Left hindlimb (tissue), 1 donor: ENCODE measurements at places on chromosomes 13 and 19.

DNA sequence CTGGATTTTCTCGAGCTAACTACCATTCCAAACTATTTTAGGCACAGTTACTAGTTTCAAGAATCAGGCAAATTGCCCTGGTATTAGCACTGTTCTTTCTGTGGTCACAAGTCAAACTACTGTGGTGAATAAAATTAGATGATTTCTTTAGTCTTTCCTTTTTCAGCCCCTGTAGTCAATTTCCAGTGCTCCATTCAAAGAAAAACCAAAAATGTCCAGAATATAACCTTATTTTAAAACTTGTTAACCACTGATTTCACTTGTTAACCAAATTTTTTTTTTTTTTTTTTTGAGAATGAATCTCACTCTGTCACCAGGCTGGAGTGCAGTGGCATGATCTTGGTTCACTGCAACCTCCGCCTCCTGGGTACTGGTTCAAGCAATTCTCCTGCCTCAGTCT lies 50.6 kb upstream of the USPL1 start:
- DNase-seq: no peak

GRCh38 chr13:43666403-43666802 lies 120.4 kb downstream of the ENOX1 start:
- no peak for DNase-seq

DNA sequence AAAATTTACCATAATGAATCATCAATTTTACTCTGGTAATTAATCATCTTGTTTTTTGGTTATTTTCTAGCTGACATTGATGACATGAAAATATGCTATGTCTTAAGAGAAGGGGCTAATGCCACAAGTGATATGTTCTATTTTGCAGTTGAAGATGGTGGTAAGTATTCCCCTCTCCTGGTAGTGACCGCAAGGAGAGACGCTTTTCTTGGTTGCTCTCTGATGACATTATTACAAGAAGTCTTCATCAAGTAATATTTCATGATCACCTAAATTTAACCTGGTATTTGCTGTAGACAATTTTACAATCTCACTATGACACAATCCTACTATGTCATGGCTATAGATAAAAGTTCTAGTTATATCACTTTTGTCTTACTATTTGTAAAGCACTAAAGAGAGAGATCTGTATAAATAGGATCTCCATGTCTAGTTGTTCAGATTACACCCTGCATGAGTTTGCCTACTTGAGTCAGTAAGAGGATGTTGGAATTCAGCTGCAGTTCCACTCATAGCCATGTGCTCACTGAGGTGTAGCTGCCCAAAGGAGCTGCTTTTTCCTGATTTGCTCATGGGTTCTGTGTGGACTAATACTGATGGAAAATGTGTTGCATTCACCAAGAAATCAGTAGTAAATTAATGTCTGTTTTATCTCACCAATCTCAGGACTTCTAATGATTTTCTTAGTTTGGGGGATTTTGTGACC lies 10.9 kb downstream of the FREM2 start:
- no peak for DNase-seq

DNA sequence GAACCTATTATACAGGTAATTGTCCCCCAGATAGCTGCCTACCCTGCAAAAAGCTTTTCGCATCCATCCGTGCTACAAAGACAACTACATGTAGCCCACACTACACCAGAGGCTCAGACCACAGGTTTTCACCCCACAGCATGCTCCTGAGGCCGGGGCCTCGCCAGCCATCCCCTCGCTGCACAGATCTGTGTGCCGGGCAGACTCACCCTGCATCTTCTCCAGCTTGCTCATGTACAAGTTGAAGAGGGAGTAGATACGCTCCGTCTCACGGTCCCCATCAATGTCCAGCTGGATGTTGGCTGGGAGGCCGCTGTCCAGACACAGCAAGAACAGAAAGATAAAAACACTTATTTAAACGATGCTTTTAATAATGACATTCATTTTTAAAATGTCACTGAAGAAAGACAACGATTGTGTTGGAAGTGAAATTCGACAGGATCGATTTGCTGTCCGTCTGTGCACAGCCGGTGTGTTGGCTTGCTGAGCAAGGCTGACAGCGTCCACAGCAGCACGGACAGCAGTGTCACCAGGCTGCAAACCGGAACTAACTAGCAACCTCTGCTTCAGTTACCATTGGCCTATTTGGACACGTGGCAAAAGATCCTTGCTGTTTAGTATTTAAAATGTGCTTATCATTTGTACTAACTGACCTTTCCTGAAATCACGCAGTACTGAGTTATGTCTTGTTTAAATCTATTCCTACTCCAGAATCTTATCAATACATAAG lies 18.6 kb upstream of the C13orf46 start:
- DNase-seq: no peak

DNA sequence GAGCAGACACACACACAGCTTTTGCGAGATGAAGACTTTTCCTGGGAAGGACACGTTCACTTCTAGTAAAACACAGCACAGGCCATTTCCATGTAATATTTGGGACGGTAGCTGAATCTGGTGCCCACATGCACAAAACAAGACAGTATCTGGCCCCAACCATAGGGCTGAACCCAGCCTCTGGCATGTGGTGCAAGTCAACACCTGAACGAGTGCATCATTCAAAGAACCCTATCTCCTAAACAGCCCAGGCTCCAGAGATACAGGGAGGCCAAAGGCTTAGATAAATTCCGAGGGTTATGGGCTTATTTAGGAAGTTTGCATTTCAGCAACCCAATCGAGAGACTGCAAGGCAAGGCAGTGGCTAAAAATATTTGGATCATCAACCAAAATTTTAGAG lies 2.7 kb upstream of the TFDP1 start:
- no peak for DNase-seq

DNA sequence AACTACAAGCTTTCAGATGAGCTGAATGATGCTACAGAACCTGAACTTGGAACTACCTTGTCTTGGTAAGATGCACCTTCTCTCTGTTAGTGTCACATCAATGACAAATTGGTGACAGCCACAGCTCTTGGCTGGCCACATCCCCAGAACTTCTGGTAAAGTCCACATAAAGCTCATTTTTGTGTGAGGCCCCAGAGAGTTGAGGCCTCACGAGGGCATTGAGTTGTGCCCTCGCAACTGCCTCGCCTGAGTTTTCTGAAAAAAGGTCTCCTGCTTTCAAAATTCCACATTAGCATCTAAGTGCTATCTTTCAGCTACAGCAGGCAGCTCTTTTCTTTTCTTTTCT lies 42.6 kb downstream of the MRPL57 start:
- DNase-seq: no peak

DNA sequence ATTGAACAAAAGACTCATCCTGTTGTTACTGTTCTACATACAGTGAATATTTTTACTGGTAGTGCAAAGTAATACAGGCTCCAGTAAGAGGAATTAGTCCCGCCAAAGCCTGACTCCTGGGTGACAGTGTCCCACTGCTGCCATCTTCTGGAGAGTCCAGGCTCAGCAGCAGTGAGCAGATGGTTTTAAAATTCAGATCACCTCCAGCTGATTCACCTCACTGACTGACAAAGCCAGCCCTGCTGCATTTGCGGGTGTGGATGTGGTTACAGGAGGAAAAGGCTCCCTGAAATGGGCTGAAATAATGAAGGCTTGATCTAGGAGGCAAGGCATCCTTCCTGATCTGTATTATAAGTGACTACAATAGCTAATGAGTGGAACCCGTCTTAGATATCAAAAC lies 18.3 kb downstream of the PABPC3 start:
- peak; percentile 82 for DNase-seq

- DNase-seq: no peak
These were observed 16.2 kb upstream of the DOCK9 start for GRCh38 chr13:98994080-98994479.

- no peak for DNase-seq
These were observed 304.4 kb downstream of the DCLK1 start for GRCh38 chr13:35826626-35827254.

DNA sequence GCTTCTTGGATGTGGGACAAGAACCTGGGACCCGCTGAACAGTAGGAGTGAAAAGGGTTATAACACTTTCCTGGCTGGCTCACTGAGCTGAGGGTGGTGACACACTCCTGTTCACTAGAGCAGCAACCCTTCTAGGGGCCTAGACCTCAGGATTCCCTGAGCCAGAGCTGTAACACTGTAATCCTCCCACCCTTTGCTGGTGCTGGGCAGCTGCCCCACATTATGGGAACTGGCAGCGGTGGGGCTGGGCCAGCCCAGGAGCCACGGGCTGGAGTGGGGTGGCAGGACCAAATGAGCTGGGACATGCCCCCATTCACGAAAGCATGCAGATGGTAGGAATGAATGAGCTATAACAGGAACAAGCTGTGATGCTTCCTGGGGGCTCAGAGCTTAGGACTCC lies 110.6 kb downstream of the B3GLCT start:
- no peak for DNase-seq

GRCh38 chr13:98214008-98214643 lies 37.1 kb upstream of the RNF113B start:
- DNase-seq: peak; percentile 81

DNA sequence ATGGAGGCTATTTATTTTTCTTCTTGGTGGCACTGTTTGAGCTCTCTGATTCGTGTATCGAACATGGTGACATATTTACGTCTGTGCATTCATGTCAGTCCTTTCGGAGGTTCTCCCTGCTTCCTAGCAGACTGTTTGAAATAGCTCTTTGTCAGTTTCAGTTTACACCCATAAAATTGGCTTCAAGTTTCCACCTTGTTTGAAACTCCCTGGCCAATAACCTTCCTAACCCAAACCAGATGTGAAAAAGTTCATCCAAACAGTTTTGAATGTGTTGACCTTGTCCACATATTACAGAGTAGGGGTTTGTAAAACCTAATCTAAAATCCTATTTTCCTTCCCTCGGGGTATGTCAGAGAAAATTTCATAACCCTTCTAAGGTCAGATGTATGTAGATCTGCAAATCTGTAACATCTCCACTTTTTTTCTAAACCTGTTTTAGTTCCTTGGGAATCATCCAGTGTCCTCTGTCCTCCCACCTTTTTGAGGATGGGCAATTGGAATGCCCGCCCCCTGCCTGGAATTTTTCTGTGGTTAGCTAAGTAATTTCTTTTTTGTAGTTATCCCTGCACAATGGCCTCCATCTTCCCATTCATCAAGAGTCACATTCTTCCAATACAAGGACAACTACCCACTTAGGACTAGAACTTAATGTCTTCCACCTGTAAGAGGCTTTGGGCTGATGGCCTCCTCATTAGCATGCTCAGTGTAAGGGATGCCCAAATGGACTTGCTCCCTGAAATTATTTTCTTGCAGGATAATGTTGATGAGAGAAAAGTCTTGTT lies 499.8 kb downstream of the GPC6 start:
- no peak for DNase-seq

DNA sequence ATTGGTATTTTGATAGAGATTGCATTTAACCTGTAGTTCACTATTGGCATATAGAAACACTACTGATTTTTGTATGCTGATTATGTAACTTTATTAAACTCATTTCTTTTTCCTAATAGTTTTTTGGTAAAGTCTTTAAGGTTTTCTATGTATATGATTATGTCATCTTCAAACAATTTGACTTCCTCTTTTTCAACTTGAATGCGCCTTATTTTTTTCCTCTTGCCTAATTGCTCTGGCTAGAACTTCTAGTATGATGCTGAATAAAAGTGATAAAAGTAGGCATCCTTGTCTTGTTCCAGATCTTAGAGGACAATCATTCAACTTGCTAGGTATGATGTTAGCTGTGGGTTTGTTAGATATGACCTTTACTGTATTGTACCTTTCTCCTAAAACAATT lies 1034.9 kb downstream of the PCDH9 start:
- DNase-seq: no peak

GRCh38 chr13:113861433-113862030 lies 2.3 kb downstream of the GAS6 start:
- peak; percentile 35 for DNase-seq

- no peak for DNase-seq
These were observed 125.9 kb downstream of the COG6 start for GRCh38 chr13:39781381-39781780.

DNA sequence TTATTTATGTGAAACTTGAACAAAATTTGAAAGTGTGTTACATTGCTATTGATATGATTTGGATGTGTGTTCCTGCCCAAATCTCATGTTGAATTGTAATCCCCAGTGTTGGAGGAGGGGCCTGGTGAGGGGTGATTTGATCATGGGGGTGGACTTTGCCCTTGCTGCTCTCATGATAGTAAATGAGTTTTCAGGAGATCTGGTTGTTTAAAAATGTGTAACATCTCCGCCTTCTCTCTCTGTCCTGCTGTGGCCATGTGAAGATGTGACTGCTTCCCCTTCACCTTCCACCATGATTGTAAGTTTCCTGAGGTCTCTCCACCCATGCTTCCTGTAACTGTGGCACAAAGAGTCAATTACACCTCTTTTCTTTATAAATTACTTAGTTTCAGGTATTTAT lies 1731.0 kb downstream of the SLITRK5 start:
- no peak for DNase-seq

DNA sequence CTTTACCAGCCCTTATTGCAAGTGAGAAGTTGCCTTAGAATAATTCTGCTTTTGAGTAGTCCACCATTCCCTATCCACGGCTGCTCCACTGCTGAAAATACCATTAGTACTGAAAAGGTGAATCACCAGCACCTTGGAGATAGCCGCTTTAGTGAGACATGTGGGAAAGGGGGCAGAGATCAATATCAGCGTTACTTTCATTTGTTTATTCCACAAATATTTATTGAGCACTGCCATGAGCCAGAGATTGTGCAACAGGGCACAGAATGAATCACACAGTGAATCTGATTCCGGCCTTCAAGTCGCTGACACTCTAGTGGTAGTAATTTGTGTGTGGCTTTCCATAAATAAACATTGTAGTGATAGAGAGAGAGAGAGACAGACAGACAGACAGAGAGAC lies 31.5 kb upstream of the MYO16 start:
- DNase-seq: no peak

DNA sequence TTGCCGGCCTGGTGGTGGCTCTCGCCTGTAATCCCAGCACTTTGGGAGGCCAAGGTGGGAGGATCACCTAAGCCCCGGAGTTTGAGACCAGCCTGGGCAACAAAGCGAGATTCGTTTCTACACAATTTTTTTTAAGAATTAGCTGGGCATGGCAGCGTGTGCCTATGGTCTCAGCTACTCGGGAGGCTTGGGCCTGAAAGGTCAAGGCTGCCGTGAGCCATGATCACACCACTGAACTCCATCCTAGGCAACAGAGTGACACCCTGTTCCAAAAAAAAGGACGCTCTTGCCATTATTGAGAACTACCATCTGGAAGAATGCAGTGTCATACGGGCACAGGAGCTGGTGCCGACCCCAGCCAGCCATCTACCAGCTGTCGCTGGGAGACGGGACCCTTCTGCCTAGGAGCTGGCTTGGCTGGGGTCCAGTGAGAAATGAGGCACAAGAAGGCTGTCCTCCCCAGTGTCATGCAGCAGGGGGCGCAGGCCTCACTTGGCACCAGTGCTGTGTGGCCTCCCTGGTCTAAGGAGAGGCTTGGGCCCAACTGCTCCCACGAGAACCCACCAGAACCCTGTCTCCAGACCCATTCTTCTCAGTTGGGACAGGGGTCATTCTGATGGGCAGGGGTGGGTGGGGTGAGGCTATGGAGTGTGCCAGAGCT lies 12.2 kb upstream of the RELB start:
- DNase-seq: no peak

GRCh38 chr19:45768655-45768983 lies 433 bp downstream of the SIX5 start:
- DNase-seq: peak; percentile 83
